ENCODE measurements at places on chromosomes 1 and 21.

DNA sequence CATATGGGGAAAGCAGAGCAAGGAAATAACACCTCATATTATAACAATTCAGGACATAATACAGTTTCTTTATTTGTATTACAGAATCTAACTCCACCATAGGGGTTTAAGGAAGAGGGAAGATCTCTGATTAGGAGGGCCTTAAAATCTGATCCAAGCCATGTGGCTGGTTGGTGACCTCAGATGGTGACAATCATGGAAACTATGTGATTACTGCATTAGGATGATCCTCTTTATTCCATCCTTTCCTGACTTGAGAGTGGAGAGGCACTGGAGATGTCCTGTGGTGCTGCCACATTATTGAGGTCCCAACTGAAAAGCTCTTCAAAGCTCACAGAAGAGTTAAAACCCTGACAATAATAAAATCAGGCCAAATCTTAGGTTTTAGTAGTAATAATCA is 168.1 kb upstream of the BEND5 start:
- DNase-seq: no peak

DNA sequence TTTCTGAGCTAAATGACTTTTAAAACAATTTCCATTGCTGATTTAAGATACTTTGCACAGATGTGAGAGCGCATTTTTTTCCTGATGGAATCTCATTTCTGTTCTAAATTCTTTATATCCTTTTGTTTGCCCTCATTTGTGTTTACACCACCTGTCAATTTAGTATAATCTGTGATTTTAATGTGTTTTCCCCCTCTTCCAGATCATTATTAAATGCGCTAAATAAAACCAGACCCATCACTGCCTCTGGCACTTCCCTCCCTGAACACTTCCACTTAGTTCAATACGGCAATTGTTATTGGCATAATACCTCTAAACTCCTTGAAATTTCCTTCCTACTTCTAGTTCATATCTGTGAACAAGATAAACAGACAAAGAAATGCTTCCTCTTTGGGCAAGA is 186.9 kb upstream of the ADGRL2 start:
- no peak for DNase-seq

- no peak for DNase-seq
These were observed 1191.0 kb upstream of the NCAM2 start for GRCh38 chr21:19807201-19807600.

DNA sequence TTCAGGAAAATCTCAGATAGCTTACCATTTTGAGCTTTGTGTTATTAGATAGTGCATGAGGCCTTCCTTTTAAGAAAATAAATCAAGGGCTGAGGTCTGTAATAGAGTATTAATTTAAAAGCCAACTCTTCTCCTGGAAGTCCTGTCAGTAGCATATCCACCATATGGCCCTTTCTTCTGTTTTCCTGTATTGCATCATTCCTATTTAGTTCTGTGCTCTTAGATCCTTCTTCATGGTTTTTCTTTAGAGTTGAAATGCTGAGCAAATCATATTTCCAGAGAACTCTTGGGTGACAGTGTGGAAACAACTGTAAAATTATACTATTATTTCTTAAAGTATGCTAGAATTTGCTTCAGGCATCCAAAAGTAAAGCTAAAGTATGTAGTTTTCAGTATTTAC is 91.7 kb downstream of the TTC3 start:
- DNase-seq: no peak

- no peak for DNase-seq
These were observed 56.3 kb downstream of the DDR2 start for GRCh38 chr1:162688521-162688920.

DNA sequence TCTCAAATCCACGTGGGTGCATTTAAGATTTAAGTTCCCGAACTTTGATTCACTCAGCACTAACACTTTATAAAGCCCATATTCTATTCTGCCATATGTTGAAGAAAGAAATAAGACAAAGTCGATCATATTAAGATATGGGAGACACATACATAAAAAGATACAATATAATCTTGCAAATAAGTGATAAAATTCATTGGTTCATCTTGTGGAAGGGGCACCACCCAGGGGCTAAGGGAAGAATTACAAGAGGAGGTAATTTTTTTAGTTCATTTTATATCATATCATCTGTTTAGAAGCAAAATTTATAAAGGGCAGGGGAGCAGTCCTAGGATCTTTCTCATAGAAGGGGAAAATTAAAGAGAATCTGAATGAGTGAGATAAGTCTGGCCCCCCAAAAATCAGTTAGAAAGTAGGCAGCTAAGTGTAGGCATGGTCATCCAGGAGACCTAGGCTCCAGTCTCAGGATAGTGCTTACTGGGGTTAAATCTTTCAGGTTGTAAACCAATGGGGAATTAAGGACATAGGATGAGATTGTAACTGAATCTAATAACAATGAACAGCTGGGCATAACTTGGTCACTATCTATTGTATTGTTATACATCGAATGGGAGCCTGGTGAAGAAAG is 124.2 kb upstream of the L1TD1 start:
- peak; percentile 29 for DNase-seq

- DNase-seq: no peak
These were observed 2.3 kb downstream of the COQ8A start for GRCh38 chr1:226942392-226942791.

GRCh38 chr21:41141031-41141457 is 26.9 kb upstream of the BACE2 start:
- DNase-seq: no peak

DNA sequence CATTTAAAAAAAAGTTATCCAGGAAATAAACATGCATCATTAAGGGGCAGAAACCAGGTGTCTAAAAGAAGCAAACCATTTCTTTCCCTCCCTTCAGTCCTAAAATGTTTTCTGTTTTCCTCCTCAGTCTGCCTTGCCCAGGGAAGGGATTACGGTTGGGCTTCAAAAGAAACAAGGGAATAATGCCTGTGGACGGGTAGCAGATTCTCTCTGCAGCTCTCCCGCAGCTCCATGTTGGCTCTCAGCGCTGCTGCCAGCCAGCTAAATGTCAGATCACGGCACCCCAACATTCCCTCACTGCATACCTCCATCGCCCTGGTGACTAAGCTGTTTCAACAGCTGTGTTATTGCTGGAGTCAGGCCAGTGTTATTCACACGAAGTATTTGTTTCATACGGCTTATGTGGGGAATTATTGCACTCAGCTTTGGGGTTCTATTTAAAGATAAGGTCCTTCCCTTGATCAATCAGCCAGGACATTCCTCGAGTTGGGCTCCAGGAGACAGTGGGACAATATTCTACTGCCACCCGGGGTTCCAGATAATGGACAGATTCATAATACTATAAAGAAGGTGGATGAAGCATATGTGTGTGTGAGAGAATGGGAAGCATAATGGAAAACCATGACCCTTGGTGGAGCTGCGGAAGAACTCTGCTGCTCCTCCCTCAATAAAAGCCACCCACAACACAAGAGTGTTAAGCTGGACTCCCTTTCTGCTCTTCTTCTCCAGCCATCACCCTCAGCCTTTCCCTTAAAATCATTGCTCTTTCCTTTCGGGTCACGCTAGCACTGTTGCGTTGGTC is 58.2 kb downstream of the WLS start:
- peak; percentile 41 for DNase-seq

DNA sequence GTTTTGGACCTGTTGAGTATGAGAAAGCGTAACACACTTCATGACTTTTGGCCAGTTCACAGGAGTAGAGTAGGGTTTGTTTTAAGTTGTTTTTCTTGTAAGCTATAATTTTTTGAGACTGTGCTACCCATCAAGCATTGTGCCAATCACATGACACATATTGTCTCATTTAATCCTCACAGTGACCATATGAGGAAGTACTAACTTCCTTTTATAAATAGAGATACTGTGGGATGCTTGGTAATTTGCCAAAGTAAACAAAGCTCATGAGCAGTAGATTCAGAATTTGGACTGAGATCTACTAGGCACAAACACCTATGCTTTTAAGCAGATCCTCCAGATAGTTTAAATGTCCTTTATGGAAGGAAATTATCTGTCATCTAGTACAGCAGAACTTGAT is 178.3 kb downstream of the CACNA1E start:
- DNase-seq: no peak
